ENCODE measurements at places on chromosomes 2 and 18. TPM values are rescaled to one million over a fixed set of nuclear protein-coding genes. Genes with fewer than 3 reads are reported as not detected.

- no peak for DNase-seq
Measured at GRCh38 chr2:1803217-1804110, 59.1 kb upstream of the PXDN start.

DNA sequence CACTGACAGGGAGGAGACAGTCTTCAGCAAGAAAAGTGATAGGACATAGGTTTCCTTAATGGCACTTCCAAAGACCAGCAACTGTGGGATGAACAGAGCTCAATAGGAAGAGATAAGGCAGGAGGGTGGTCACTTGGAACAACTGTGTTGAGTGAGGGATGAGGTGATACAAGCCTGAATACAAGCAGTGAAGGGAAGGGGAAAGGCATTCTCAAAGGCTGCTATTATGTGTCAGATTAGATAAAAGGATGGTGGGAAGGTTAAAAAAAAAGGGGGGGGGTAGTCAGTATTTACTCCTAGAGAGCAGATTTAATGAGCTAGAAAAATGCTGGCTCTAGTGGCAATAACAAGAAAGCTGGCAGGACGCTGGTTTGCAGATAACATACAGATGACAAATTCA is 25.7 kb downstream of the CCBE1 start:
- no peak for DNase-seq

DNA sequence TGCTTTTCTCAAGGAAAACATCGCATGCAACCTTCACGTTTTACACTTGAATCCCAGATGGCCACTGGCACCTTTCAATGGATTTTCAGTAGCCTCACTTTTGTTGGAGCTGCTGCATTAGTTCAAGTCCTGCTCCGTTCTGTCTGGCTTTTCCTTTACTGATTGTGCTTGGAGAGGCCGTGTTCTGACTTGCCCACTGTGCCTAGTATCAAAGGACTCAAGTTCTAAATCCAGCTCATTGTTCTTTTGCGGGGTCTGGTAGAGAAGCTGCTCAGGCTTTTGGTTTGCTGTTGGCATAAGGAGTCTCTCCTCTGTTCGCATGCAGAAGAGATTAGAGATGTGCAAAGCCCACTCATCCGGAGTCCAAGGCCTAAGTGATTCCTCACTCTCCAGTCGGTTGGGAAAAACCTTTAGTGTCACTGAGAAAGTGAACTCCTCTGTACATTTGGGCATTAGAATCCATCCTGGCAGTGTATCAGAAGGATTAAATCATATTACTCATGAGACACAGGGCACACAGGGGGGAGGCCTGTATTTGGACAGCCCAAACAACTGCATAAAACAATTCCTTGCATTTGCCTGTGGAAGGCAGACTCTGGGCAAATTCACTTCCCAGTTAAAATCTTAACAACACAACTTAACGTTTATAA is 69.7 kb downstream of the NCK2 start:
- no peak for DNase-seq

The C2orf78 gene
- not detected for total RNA-seq

The RFTN2 gene
- total RNA-seq: 0.59 TPM

The STAM2 gene
- total RNA-seq: 40.7 TPM

The DLX1 gene
- total RNA-seq: 8.2 TPM

The ST8SIA5 gene
- not detected for total RNA-seq
